ENCODE measurements at places on chromosomes 12 and 14. TPM values are rescaled to one million over a fixed set of nuclear protein-coding genes. Genes with fewer than 3 reads are reported as not detected.

The PRKD1 gene
- 18.6 TPM for polyA plus RNA-seq

- H3K36me3 ChIP-seq = no peaks in the 10 kb centered on the region
- peaks cover 6% of the 10 kb centered on the region for H3K27me3 ChIP-seq
These were observed 832 bp upstream of the CACNA2D4 start for GRCh38 chr12:1919284-1919683.

- H3K4me1 ChIP-seq = no peaks in the 10 kb centered on the region
- H3K27ac ChIP-seq = no peak overlapping the region
- no peaks in the 10 kb centered on the region for H3K36me3 ChIP-seq
- no peak for DNase-seq
These were observed 163.5 kb downstream of the AACS start for GRCh38 chr12:125228519-125229260.

DNA sequence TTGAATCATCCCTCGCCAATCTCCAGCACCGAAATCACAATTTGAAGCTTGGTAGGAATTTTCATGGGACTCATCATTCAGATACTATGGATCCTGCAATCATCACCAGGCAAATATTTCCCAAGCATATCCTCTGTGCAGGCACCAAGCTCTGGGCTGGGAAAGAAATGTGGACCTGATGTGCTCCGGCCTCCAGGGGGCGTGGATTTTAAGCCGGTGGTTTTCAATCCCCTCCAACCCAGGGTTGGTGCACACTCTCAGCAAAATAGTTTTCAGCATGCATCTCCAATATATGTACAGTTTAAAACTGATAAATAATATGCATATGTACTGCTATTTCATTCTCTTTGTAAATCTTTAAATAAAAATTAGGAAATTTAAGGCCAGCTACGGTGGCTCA, 98.9 kb downstream of the RBM19 start:
- H3K4me1 ChIP-seq = no peaks in the 10 kb centered on the region
- H3K27me3 ChIP-seq = no peaks in the 10 kb centered on the region
- no peaks in the 10 kb centered on the region for H3K36me3 ChIP-seq
- no peak overlapping the region for H3K4me3 ChIP-seq
- H3K27ac ChIP-seq = no peak overlapping the region
- DNase-seq = no peak
